ENCODE measurements at places on chromosomes 5 and 9.
A peak's percentile ranks its signal among the peaks of the same experiment; 100 is the strongest.

GRCh38 chr5:56620903-56621677, 194.3 kb upstream of the MAP3K1 start:
- DNase-seq: no peak

GRCh38 chr5:83095957-83096539, 18.7 kb downstream of the XRCC4 start:
- DNase-seq: no peak

GRCh38 chr5:74161170-74161569, 479.4 kb downstream of the ENC1 start:
- DNase-seq: no peak

GRCh38 chr5:101728933-101729332, 567.2 kb downstream of the SLCO4C1 start:
- DNase-seq: no peak

DNA sequence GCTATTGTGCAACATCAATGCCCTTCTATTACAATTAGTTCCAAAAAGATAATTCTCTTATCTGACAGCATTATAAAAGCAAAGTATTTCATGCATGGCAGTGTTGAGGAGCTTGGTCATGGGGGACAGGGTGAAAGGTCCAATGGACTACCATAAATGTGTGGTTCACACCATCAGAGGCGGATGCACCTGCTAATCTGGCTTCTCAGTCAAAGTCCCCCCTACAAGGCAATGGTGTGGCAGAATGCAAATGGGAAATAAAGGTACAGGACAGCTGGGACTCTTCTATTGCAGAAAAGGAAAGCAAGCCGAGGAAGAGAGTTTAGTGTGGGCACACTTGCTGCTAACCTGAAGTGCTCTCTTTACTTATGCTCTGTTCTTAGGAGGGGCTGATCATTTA, 369.1 kb downstream of the NDUFS4 start:
- no peak for DNase-seq

- no peak for DNase-seq
Measured at GRCh38 chr5:147756566-147756965, 26.0 kb downstream of the JAKMIP2 start.

GRCh38 chr9:14207352-14207995, 106.5 kb downstream of the NFIB start:
- no peak for DNase-seq

DNA sequence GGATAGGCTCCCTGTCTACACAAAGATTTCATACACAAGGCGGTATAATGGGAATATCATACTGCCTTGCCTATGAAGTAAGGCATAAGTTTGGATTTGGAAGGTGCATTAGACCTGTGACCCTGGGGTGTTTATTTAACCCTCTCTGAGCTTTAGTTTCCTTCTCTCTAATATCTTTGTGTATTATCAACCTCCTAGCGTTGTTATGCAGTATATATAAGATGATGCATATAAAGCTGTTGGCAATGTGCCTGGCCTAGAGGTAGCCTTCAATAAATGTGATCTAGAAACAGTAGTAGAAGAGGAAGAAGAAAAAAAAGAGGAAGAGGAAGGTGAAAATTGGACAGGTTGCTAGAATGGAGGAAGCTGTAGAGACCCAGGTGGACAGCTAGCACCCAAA, 311.6 kb upstream of the CLINT1 start:
- DNase-seq: no peak

DNA sequence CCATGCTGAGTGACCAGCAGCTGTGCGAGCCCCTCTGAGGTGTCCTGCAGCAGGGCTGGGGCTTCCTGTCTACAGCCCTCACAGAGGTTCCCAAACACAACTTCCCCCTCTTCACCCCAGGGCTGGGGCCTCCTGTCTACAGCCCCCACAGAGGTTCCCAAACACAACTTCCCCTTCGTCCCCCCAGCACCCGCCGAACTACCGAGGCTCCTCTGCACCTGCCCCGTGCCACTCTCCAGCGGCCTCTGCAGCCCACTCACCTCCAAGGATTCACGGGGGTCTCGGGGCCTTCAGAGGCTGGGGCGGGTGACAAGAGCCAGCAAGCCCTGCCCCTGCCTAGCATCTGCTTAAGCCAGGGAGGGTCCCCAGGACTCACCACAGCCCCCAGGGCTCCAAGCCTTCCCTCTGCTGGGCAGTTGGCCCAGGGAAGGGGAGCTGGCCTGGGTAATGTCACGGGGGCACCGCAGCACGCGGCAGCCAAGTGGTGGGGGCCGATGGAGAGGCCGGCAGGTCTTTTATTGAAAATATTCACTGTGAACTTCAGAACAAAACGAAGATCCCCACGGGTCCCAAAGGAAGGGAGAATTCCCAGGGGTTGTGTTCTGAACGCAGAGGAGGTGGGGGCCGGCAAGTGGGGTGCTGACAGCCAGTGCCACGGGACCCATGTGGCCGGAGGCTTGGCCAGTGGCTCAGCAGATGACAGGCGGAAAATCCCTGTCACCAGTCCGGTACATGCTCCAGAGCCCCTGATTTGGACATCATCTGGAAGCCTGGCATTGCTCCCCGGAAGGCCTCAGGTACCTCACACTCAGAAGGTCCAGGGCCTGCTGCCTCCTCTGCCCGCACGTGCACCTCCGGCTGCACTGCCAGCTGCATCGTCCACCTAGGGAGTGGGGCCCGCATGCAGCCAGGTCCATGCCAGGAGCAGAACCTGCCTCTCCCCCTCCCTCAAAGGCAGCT, 125.3 kb downstream of the ADAMTS2 start:
- no peak for DNase-seq

DNA sequence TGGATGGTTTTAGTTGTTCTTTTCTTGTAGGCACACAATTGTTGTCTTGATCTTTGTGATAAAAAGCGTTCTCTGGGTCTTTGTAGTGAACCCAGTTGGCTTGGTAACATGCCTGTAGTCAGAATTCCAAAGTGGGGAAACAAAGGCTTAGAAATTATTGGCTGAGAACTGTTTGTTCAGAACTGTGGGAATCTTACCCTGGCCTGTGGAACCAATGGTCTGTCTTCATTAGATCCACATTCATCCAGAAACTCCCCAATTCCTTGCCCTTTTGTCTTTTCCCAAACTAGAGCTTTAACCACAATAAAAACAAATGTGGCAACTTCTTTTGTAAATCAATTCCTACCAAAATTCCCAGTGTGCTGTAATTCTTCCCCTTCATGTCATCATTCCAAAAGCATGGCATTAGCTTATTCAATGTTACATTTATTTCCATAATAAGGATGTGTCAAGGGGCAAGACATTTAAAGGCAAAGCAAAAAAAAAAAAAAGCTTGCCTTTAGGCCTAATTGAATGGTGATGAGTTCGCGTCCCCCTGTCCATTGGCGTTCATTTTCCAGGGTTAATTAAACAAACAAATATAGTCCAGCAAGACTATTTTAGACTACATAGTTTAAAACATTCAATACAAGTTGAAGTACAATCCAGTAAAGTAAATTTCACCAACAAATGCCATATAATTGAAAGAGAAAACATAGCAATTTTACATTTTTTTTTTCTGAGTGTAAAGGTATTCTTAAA, 249.8 kb upstream of the ZNF608 start:
- no peak for DNase-seq

DNA sequence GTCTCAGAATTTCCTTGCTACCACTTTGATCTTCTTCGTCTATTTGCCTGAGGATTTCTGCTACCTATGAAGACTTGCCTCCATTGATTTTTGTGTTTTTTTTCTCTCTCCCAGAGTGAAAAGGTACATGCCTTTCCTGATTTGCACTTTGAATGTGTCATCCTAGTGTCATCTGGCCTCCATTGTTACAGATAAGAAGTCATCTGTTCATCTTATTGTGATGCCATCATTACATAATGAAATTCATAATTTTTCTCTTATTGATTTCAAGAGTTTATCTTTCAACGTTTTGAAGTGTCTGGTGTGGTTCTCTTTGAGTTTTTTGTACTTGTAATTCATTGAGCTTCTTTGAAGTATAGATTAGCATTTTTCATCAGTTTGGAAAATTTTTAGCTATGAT, 144.8 kb downstream of the SH3GL2 start:
- no peak for DNase-seq

- no peak for DNase-seq
Measured at GRCh38 chr5:36089989-36090388, 23.3 kb upstream of the UGT3A2 start.

GRCh38 chr9:127895811-127896210, 3.6 kb downstream of the ST6GALNAC6 start:
- DNase-seq: no peak

DNA sequence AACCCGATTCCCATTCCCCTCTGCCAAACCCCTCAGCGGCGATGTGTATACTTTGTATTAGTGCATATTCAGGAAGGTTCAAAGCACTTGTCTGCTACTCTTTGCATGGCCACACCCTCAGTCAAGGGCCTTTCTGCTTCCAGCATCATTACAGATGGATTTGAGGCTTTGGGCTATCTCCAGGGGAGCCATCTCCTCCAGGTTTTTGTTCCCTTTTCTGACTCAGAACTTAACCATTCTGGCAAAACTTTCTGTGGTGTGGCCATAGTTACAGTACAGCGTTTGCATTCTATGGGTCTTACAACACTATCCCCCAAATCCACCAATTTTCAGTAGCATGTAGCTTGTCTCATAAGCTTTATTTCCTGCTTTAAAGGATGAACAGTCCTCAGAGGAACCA, 36.0 kb upstream of the SVEP1 start:
- DNase-seq: no peak

GRCh38 chr5:73380710-73381589, 67.6 kb downstream of the FOXD1 start:
- no peak for DNase-seq

DNA sequence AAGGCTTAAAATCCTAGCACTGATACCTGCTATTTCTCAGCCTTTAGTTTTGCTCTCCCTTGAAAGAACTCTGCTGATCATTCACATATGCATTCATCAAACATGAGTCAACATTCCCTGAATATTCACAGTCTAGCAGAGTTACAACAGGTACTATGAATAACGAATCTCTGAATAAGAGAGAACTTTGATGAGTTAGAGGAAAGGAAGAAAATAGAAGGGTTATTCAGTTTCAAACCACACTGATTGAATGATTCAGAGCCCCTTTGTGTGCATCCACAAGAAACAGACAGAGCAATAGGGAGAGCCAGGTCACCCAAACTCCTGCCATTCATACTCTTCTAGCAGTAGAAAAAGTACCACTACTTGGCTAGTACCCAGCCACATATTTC, 36.0 kb downstream of the FOXD1 start:
- DNase-seq: no peak

DNA sequence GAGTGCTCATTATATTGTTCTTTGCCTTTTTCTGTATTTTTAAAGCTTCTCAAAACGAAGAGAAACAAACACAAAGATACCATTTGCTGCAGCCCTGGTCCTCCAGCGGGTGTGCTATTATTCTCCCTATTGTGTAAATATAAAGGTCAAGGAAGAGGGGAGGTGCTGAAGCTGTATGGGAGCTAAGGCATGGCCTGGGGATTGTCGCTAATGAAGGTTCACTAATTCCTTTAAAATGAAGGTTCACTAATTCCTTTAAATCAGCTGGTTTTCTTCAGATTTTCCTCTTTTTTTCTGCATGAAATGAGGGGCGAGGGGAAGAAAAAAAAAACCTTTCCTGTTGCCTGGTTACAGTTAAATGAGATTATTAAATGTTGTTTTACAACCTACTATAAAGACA, 74.5 kb upstream of the MAP1B start:
- DNase-seq: no peak

DNA sequence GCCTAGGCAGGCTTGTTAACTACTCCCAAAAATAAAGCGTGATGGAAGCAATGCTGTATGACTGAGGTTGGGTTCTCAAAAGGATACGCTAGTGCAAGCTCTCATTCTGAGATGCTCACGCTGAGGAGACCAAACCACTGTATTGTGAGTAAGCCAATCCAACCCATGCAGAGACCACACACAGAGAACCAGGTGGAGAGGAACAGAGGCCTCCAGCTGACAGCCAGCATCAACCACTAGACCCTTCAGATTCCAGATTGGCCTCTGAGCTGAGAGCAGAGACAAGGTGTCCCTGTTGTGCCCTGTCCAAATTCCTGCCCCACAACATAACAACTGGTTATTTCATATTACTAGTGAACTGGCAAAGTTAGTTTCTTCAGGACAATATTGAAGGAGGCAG, 4.5 kb downstream of the TSTD2 start:
- DNase-seq: peak; percentile 16

DNA sequence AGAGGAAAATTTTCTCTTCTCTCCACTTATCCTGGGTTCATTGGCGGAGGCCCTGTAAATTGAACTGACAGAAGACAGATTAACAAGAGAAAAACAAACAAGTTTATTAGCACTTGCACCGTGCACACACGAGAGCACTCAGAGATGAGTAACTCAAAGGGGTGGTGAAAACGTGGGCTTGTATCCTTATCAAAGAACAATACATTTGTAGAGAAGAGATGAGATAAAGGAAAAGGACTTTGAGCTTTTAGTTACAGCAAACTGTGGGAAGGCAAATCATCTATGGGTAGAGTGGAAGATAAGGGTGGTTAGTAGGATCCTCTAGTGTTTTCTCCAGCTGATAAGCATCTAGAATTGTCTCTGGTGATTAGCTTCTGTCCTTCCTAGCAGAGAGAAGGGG, 44.4 kb upstream of the ROR2 start:
- DNase-seq: no peak

DNA sequence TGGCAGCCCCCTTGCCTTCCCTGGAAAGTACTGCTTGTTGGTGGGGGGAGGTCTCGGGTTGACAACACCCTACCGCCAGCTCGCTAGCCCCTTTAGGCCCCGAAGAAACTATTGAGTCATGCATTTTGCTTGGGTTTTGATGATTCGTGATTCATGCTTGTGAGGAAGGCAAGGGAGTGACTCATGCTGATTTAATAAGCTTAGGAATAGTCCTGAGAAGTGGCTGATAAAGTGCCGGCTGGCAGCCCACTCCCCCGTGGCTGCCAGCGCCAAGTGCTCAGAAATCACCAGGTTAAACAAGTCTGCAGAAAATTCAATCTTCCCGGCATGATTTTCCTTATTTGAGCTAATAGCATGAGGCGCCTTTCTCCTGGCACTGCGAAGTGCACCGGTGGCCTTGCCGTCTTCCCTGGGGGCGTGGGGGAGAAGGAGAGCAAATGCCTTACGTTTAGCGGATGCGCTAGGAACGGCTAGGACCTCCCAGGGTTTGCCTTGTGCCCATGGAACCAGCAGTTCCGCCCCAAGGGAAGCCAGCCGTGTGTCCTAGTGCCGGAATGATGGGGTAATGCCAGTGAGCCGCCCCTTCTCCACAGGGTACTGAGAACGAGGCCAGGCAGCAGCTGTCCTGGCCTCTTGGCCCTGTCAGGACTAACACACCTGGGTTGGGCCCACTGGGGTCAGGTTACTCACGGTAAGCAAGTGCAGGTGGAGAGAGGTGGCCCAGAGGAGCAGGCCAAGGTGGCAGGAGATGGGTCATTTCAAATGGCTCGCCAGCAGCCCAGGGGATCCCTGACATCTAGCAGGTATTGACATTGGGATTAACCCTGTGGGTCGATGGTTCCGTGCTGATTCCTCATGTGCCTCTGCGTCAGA, 151.9 kb downstream of the MACROH2A1 start:
- peak; percentile 61 for DNase-seq

DNA sequence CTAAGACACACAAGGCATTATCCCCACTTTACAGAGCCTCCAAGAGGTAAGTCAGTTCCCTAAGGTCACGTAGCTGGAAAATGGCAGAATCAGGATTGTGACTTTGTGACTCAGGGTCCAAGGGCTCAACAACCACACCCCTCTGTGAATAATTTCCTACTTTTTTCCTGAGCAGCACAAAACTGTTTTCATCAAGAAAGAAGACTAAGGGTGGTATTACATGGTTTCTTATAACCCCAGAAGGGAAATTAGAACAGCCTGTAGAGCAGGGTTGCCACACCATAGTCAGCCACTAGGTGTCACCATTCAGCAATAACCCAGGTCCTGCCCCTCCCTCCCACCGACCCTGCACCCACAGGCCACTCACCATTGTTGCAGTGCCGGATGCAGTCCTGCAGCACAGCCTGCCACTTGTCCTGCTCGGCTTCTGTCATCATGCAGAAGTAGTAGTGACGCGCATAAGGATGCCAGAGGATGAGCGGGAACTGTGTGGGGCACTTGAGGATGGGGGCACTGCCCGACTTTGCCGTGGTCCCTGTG, 72.1 kb downstream of the LRSAM1 start:
- no peak for DNase-seq

Data from thyroid gland (tissue), 4 donors.